Inflammatory macrophage treated with lipopolysaccharide for 4 hours (primary cell): ENCODE measurements at places on chromosomes 6 and 20.

GRCh38 chr6:82337688-82338257 lies 25.8 kb upstream of the TPBG start:
- no peak for DNase-seq

DNA sequence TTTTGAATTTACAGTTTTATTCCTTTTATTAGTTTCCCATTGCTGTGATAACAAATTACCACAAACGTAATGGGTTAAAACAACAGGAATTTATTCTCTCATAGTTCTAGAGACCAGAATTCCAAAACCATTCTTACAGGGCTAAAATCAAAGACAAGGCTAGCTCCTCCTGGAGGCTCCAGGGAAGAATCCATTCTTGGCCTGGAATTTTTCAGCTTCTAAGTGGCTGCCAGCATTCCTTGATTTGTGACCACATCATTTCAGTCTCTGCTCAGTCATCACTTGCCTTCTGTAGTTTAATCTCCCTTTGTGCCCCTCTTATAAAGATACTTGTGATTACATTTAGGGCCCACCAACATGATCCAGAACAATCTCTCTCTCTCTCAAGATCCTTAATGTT lies 897 bp upstream of the SEL1L2 start:
- no peak for DNase-seq

- DNase-seq = no peak
These were observed 9.8 kb downstream of the RGS17 start for GRCh38 chr6:153121311-153121710.

DNA sequence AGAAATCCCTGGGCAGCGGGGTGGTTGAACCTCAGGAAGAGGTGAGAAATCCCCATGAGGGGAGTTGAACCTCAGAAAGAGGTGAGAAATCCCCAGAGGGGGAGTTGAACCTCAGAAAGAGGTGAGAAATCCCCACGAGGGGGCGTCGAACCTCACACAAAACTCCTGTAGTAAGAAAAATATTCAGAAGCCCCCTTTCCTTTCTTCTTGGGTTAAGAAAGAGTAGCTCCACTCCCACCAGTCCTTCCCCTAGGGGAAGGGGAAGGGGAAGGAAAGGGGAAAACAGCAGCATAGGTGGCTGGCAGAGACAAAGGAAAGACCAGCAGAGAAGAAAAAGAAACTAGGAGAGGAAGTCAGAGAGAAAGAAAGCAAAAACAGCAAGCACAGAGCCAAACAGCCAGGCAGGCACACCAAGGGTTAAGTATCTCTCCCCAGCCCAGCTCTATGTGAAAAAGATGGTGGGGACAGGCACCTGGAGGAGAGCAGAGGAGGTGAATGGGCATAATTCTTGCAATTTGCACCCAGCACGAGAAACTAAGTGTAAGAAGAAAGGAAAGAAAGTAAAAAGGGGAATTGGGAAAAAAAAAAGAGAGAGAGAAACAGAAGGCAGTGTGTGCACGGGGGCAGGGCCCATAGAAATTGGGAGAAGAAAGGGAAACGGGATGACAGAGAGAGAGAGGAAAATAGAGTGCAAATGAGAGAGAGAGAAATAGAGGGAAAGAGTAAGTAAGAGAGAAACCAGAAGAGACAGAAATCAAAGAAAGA lies 88.2 kb downstream of the PLG start:
- no peak for DNase-seq

GRCh38 chr6:10418361-10418861 lies 3.5 kb upstream of the TFAP2A start:
- DNase-seq = no peak

DNA sequence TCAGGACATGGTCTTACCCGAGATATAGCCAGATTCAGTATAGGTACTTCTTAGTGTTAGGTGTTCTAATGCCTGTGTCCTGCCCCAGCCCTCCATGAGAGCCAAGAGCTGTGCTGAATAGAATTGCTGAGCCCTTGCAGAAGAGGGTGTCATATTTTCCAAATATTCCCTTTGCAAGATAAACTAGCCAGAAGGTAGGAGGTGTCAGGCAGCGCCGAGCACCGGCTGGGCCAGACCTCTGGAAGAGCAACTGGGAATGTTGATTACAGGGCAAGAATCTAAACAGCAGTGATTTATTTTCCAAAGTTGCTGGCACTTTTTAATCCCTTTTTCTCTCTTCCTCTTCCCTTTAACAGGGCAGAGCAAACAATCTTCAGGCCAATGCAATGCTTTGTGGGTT lies 37.1 kb upstream of the EZR start:
- DNase-seq = no peak

DNA sequence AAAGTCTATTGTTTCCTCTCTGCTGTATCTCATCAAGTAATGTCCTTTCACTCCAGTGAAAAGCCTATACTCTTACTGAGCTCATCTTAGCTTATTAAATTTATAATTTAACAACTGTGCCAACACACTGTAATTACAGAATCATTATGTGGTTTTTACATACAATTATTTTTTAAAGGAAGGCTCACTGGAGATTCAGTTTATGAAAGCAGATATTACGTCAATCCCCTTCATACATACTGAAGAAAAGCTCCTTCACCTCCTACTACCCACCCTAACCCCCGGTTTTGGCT lies 28.1 kb downstream of the ARHGAP18 start:
- DNase-seq = no peak

DNA sequence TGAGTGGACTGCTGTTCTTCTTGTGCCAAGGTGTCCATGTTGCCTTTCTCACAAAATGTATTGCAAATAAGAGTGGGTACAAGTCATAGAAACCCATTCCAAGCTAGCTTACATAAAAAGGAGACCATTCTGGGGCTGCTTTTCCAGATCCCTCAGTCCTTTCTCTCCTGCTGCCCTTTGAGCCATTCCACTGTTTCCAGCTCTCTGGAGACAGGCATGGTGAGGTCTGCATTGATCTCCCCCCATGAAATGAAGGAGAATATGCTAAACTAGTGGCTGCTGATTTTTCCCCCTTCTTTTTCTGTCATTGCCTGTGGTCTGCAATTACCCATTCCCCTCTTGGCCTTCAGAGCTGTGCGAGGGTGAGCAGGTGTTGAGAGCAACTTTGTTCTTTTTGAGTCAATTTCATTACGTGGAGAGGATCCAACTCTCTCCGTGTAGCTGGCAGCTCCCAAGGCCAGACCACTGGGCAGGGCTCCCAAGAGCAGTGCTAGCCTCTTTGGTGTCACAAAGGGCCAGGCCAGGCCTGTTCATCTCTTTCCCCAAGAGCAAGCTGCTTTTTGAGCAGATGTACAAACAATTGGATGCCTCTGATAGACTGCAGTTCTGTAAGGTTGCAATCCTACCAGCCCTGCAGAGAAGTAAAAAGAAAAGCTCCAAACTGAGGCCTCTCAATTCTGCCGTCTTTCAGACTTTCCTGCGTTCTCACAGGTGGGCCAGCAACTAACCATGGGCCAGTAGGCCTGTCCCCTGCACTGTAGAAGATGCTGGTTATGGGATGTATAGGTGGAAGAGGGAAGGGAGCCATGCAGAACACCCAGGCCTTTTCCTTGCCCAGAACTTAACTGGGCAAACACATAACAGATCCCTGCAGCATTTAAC lies 96.1 kb upstream of the ARMC2 start:
- DNase-seq = no peak

DNA sequence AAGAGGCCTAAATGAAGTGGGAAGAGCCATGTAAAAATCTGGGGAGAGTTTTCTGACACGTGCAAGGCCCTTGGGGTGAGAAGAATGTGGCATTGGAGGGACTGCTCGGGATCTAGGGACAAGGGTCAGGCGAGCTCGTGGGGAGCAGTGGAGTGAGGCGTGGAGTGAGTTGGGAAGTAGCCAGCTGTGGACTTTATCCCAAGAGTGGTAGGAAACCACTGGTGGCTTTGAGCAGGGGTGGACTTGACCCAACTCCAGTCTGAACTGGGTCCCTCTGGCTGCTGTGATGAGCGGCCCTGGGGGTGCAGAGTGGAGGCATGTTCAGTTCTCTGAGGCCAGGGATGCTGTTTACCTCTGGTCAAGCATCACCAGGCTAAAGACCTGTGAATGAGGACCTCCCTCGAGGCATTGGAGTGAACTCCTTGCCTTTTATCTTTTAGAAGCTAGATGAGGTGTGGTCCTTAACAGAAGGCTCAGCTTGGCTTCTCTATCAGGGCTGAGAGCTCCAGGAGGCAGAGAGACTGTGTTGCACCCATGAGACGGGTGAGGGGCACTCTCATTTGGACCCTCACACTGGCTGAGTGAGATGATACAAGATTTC lies 20.6 kb downstream of the SLC22A1 start:
- DNase-seq = no peak

GRCh38 chr20:9108260-9108659 lies 39.4 kb downstream of the PLCB4 start:
- DNase-seq = no peak

DNA sequence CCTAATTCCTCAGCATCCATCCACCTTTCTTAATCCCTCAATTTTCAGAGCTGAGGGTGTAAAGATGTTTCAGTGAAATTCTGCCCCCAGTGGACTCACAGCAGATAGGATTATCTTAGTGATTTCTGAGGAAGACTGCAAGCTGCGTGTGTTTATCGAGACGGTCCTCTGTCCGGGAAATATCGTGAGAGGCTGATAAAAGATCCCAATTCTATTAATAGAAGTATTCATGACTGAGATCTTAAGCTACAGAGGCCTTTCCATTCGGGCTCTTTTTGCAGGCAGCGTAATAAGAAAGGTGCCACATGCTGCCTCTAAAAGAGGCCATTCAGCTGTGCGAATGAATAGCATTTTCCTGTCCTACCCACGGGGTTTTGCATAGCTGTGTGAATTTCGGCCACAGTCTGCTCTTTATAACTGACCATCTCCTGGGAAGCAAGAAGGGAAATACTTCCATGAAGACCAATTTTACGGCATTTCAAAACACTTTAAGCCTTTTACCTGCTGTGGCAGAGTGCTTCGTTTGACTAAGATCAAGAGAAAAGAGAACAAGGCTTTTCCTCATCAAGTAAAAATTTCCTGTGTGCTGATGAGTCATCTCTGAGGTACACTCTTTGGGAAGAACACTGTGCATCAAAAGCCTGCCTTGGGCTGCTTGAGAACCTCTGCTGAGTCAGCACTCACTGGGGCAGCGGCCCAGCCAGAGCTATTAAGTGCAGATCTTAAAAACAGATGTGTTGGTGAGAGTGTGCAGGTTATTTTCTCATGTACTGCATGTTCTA lies 208.8 kb downstream of the ARHGAP18 start:
- DNase-seq = no peak

GRCh38 chr6:49563006-49563886 lies 12.8 kb downstream of the C6orf141 start:
- no peak for DNase-seq

GRCh38 chr6:138275976-138276375 lies 57.7 kb upstream of the PBOV1 start:
- no peak for DNase-seq

- no peak for DNase-seq
These were observed 802 bp upstream of the NRN1 start for GRCh38 chr6:6007366-6008088.

DNA sequence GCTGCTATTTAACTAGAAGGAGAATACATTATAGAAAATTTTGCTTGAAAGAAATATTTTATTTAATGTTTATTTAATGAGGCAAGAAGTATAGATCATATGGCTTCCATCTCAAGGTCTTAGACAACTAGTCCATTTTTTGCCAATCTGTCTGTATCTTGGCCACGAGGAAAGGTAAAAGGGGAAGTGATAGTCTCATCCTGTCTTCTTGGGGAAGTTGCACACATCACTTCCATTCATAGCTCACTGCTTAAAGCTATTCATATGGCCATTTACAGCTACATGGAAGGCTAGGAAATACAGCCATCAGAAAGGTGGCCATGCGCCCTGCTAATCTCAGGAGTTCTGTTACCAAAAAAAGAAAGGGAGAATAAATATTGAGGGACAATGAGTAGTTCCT lies 50.8 kb downstream of the METTL24 start:
- DNase-seq = peak; percentile 5

GRCh38 chr20:45994761-45995493 lies 13.8 kb upstream of the MMP9 start:
- peak; percentile 60 for DNase-seq

DNA sequence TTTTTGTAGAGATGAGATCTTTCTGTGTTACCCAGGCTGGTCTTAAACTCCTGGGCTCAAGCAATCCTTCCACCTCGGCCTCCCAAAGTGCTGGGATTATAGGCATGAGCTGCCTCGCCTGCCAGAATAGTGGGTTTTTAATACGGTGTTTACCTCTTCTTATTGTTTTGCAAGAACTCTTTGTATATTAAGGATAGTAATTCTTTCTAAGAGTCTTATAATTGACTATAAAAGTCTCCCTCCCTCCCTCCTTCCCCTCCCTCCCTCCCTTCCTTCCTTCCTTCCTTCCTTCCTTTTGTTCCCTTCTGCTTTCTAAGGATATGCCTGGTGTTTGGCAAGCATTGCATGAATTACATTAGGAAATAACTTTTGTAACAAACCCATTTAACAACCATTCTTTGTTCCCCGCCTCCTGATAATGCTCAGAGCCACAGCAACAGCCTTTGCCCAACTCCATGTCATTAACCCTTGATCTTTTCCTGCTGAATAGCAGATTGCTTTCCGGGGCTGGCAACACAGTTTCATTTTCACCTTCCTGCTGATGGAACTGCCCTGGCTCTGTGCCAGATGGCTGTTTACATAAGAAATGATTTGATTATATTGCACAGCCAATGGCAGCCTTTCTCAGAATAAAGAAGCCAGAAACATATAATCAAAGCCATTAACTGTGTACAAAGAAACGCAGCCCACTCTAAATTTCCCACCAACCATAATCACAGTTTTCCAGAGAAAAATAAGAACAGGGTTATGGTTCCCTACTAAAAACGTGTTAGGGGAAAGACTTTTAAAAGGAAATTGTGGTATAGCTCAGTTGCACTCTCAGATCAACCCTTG lies 143.7 kb upstream of the PTPN1 start:
- peak; percentile 87 for DNase-seq

DNA sequence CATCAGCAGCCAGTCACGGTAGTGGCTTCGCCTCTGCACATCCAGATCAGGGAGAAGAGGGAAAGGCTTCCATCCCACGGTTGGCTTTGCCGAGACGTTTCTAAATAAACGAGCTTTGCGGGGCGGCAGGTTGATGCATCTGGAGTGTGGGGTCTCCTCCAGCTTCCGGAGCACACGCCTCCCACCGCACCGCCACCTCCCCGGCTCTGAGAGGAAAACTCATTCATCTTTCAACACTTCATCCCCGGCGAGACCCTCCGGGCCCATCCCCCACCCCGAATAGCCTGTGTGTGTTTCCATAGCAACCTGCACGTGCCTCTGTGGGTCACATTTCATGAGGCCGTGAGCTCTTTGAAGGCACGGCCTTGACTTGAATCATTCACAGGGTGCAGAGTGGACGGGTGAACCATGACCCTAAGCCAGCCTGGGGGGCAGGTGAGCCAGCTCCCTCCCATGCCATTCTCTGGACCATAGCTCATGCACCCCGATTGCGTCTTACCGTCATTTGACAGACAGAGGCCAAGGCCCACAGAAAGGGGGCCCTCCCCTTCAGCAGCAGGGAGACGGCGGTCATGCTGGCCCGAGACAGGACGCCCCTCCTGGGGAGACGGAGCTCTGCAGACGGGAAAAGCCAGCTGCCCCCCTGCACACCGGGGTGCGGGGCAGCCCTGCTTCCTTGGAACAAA lies 16.2 kb upstream of the CHRNA4 start:
- DNase-seq = no peak

- no peak for DNase-seq
These were observed 930.0 kb upstream of the SLC35B3 start for GRCh38 chr6:9365378-9365777.
